ENCODE measurements at places on chromosomes 4 and X.
A peak's percentile ranks its signal among the peaks of the same experiment; 100 is the strongest.

DNA sequence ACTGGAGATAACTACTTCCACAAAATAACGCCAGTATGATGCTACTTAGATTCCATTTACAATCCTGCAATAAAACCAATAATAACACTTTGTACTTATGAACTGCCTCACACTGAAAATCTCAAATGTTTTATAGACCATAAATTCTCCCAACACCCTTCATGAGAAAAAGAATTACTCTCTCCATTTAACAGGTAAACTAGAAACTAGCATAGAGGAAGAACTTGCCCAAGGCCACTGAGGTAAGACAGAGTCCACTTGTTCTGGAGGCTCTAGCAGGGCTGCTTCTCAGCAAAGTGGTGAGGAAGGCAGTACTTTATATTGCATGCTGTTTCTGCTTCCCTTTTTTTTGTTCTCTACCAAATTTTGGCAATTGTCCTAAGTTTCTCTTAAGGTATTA lies 11.5 kb upstream of the BMP3 start:
- no peaks in the 10 kb centered on the region for H3K36me3 ChIP-seq
- H3K27ac ChIP-seq, result no peak overlapping the region
- peaks cover 3% of the 10 kb centered on the region for H3K27me3 ChIP-seq
- DNase-seq, result no peak
- H3K4me3 ChIP-seq, result no peak overlapping the region

- DNase-seq, result no peak
- no peaks in the 10 kb centered on the region for H3K36me3 ChIP-seq
- H3K27me3 ChIP-seq, result no peaks in the 10 kb centered on the region
- H3K4me3 ChIP-seq, result no peak overlapping the region
- no peak overlapping the region for H3K27ac ChIP-seq
Observed at GRCh38 chr4:181319629-181320028, 923.6 kb upstream of the TENM3 start.

GRCh38 chr4:37682701-37683401 lies 3.3 kb downstream of the RELL1 start:
- H3K36me3 ChIP-seq, result no peaks in the 10 kb centered on the region
- no peak for DNase-seq
- H3K4me3 ChIP-seq, result no peak overlapping the region
- peaks cover 20% of the 10 kb centered on the region for H3K4me1 ChIP-seq
- no peaks in the 10 kb centered on the region for H3K27me3 ChIP-seq

- no peaks in the 10 kb centered on the region for H3K4me1 ChIP-seq
- no peak overlapping the region for H3K27ac ChIP-seq
- no peaks in the 10 kb centered on the region for H3K36me3 ChIP-seq
- H3K4me3 ChIP-seq, result no peak overlapping the region
- peak; percentile 63 for DNase-seq
Observed at GRCh38 chr4:5474756-5475155, 233.6 kb downstream of the EVC2 start.

DNA sequence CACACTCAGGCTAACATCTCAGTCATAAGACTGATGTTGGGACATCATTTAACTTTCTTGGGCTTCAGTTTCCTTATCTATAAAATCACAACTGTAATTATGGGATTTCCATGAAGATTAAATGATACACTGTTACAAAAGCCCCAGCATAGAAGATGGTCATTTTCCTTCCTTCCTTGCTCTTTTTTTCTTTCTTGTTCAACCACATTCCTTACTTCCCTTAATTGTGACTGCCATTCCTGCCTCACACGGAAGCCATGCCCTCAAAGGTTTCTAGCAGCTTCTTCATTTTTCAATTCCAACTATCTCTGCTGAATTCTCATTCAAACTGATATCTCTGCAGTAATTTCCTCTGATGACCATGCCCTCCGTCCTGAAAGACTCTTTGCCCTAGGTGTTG lies 311.8 kb downstream of the PPP3CA start:
- H3K4me3 ChIP-seq, result no peak overlapping the region
- H3K4me1 ChIP-seq, result no peaks in the 10 kb centered on the region
- DNase-seq, result no peak
- no peak overlapping the region for H3K27ac ChIP-seq
- peaks cover 6% of the 10 kb centered on the region for H3K36me3 ChIP-seq
- no peaks in the 10 kb centered on the region for H3K27me3 ChIP-seq

DNA sequence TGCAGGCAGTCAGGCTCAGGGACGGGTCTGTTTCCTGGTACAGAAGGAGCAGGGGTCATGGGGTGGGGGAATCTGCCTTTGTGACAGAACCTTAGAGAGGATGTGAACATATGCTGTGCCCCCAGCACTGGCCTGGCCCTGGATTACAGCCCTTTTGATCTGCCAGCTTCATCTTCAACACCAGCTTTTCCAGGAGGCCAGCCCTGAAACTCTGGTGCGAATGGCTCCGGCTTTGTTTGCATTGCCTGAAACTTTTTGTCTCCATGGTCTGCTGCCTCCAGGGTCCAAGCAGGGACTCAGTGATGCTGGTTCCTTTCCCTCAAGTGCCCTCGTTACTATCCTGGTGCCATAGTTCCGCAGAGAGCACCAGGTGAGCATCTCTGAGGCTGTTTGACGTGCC lies 2.1 kb downstream of the CNGA2 start:
- H3K27ac ChIP-seq, result no peak overlapping the region
- DNase-seq, result no peak
- no peak overlapping the region for H3K4me3 ChIP-seq
- H3K36me3 ChIP-seq, result no peaks in the 10 kb centered on the region
- no peaks in the 10 kb centered on the region for H3K27me3 ChIP-seq

- H3K27ac ChIP-seq, result peak overlapping the region; percentile 19
- no peaks in the 10 kb centered on the region for H3K27me3 ChIP-seq
- no peak overlapping the region for H3K4me3 ChIP-seq
- no peak for DNase-seq
Observed at GRCh38 chr4:54118850-54119589, 19.1 kb downstream of the GSX2 start.

GRCh38 chr4:184444215-184444952 lies 30.0 kb downstream of the IRF2 start:
- peak overlapping the region; percentile 8 for H3K27ac ChIP-seq
- peaks cover 23% of the 10 kb centered on the region for H3K4me1 ChIP-seq
- peak; percentile 91 for DNase-seq

DNA sequence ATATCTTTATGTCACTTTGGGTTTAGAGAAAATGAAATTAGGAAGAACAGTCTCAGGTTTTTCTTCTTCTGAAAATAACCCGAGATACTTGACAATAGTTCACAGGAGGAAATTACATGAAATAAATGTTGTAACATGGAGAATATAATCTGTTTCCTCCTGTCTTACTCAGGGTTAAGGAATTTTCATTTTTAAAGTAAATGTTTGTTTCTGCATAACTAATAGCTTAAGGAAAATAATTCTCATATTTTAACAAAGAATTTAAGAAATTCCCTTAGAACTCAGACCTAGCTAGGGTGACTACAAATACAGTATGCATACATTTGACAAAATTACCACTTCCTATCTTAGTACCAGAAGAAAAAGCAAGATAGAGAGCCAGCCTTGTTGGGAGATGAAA lies 17.2 kb upstream of the SPRY1 start:
- no peak overlapping the region for H3K27ac ChIP-seq
- no peak for DNase-seq
- no peaks in the 10 kb centered on the region for H3K36me3 ChIP-seq
- no peaks in the 10 kb centered on the region for H3K4me1 ChIP-seq
- H3K4me3 ChIP-seq, result no peak overlapping the region
- H3K27me3 ChIP-seq, result no peaks in the 10 kb centered on the region

DNA sequence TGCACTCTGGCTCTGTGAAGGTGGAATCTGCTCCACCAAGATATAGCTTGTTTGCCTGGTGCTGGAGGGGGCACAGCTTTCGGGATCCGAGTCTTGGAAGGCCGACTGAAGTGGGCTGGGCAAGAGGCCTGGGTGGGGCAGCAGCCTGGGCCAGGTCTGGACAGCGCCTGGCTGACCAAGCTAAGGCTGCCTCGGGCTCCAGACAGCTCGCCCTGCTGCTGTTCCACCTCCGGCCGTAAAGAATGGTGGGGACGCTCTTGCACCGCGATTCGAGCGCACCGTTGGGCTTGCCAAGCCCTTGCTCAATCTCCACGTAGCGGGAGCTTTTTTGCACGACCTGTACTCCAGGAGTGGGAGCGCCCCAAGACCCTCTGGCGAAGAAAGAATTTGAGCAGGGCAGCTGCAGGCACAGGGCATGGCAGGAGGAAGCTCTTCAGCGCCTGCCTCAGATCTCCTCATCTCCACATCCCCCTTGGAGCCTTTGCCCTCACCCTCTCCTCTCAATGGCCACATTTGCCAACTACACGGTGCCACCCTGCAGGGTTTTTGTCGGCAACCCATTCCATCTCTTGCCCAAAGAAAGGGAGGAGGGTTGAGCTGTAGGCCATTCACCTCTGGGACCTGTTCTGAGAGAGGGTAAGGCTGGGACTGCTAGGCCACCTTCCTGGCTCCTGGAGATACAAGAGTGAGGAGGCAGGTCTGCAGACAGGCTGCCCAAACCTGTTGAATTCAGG lies 18.9 kb downstream of the CNGA2 start:
- H3K27me3 ChIP-seq, result no peaks in the 10 kb centered on the region
- H3K4me3 ChIP-seq, result no peak overlapping the region
- H3K36me3 ChIP-seq, result no peaks in the 10 kb centered on the region
- no peak overlapping the region for H3K27ac ChIP-seq
- peaks cover 13% of the 10 kb centered on the region for H3K4me1 ChIP-seq

DNA sequence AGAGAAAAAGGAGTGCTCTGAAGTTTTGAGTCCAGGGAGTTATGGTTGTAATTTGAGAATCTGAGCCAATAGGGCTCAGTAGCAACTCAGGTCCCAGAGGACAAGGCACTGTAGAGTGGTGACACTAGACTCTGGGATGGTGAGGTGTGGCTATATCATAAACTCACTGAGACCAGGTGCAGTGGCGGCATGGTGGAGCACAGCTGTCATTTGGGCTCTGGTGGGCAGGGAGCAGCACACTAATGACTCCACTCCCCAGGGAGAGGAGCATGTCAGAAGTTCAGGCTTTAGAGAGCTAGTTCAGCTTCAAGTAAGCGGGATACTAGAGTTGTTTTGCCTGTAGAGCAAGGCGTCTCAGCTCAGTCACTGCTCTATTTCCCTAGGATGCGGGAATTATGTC lies 165.4 kb upstream of the USP38 start:
- H3K4me1 ChIP-seq, result no peaks in the 10 kb centered on the region
- H3K27me3 ChIP-seq, result no peaks in the 10 kb centered on the region
- no peak overlapping the region for H3K4me3 ChIP-seq
- H3K27ac ChIP-seq, result no peak overlapping the region

- DNase-seq, result no peak
- no peak overlapping the region for H3K4me3 ChIP-seq
- no peak overlapping the region for H3K27ac ChIP-seq
- no peaks in the 10 kb centered on the region for H3K36me3 ChIP-seq
- no peaks in the 10 kb centered on the region for H3K4me1 ChIP-seq
Observed at GRCh38 chr4:41734371-41734770, 14.2 kb downstream of the PHOX2B start.

DNA sequence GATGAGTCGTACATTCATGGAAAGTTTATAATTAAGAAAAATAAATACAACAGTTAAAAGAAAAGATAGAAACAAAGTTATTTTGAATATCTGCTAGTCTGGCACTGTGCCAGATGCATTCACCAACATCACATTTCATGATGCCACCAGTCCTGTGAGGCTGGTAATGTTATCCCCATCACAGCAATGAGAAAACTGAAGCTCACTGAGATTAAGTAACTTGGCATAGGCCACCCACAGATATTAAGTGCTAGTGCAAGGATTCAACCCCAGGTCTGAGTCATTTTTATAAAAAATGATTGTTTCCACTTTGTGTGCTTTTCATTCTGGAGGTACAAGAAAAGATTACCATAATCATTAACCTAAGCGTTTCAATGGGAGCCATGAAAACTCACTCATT lies 65.0 kb upstream of the IL15 start:
- H3K27me3 ChIP-seq, result no peaks in the 10 kb centered on the region
- H3K36me3 ChIP-seq, result no peaks in the 10 kb centered on the region
- H3K4me1 ChIP-seq, result peaks cover 8% of the 10 kb centered on the region

DNA sequence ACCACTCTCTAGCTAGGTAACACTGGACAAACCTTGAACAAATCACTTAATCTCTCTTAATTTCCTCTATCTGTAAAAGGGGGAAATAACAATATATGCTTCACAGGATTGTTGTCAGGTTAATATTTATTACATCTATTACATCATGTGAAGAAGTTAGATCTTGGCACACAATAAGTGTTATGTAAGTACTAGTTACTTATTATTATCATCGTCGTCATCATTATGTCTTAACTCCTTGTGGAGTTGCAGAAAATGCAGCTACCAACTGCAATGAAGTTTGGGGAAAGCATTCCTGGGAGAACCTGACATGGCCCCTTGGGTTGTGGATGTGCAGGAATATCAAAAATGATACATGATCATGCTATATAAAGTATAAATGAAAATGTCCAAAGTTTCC lies 4.8 kb upstream of the JCHAIN start:
- no peak for DNase-seq
- no peaks in the 10 kb centered on the region for H3K4me1 ChIP-seq
- no peaks in the 10 kb centered on the region for H3K27me3 ChIP-seq
- H3K36me3 ChIP-seq, result no peaks in the 10 kb centered on the region
- H3K27ac ChIP-seq, result no peak overlapping the region
- H3K4me3 ChIP-seq, result no peak overlapping the region

- no peak overlapping the region for H3K4me3 ChIP-seq
- H3K27ac ChIP-seq, result no peak overlapping the region
- peaks cover 6% of the 10 kb centered on the region for H3K4me1 ChIP-seq
- H3K36me3 ChIP-seq, result no peaks in the 10 kb centered on the region
- no peaks in the 10 kb centered on the region for H3K27me3 ChIP-seq
Observed at GRCh38 chrX:119624951-119625668, 18.9 kb upstream of the NKRF start.

DNA sequence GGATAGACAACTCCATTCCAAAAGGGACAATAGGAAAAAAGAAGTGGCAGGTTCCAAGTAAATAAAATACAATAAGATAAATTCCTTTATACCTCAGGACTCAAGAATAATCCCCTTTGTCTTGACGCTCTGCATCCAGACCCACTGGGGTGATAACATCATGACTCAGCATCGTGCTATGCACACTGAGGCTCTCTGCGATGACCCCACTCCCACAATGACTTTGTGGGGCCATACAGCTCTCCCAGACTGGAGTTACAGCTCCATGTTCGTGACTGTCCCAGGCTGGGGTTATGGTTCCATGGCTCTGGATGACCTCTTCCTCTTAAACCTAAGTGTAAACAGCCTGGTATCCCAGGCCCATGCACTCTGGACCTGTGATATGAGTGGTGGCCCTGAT lies 254.5 kb upstream of the ADGRL3 start:
- H3K4me1 ChIP-seq, result no peaks in the 10 kb centered on the region
- no peak overlapping the region for H3K4me3 ChIP-seq
- no peaks in the 10 kb centered on the region for H3K27me3 ChIP-seq
- no peaks in the 10 kb centered on the region for H3K36me3 ChIP-seq
- peak; percentile 18 for DNase-seq

- H3K27me3 ChIP-seq, result no peaks in the 10 kb centered on the region
- H3K4me3 ChIP-seq, result no peak overlapping the region
- DNase-seq, result peak; percentile 18
- no peak overlapping the region for H3K27ac ChIP-seq
- no peaks in the 10 kb centered on the region for H3K4me1 ChIP-seq
Observed at GRCh38 chrX:122787231-122787630, 396.8 kb upstream of the GRIA3 start.

Measured in astrocyte (in vitro differentiated cells and primary cell).